ENCODE measurements at places on chromosomes 1 and 21.
A peak's percentile ranks its signal among the peaks of the same experiment; 100 is the strongest.

- no peak for DNase-seq
These were observed 58.9 kb upstream of the CTTNBP2NL start for GRCh38 chr1:112337028-112337531.

DNA sequence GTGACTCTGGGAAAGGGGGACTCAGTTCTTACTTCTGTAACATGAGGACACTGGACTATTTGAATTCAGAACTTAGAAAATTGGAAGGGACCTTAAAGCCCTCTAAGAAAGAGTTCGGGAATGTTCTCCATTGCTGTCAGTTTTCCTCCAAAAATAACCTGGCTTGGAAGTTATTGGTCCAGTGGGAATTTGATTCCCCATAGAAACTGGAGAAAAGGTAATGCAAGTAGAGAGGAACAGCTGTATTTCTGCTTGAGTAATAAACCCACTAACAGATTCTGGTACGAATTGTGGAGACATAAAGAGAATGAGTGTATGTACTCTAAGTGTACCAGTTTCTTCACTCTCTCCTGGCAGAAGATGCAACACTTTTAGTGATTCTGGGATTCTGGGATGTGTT is 1.8 kb downstream of the ZBED6 start:
- DNase-seq = peak; percentile 16

DNA sequence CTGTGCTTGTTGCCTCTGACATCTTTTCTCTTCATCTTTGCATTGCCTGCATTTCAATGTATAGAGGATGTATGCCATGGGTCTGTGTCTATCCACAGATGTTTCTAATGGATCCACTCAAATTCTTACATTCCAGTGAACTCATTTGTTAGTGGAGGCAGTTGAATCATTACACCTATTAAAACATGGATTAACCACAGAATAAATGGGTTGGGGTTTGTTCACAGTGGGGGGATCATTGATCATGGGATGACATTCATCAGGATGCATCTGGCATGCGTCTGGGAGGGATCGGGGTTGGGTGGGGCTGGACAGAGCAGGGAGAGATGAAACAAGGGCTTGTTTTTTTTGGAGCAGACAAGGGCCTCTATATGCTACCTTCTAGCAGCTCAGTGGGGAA is 182.5 kb downstream of the RHOU start:
- peak; percentile 84 for DNase-seq

GRCh38 chr1:175514387-175514953 is 228.9 kb downstream of the TNR start:
- peak; percentile 10 for DNase-seq
